ENCODE measurements at places on chromosomes 7 and 10.

- no peak for DNase-seq
Measured at GRCh38 chr7:20030915-20031362, 186.2 kb downstream of the MACC1 start.

DNA sequence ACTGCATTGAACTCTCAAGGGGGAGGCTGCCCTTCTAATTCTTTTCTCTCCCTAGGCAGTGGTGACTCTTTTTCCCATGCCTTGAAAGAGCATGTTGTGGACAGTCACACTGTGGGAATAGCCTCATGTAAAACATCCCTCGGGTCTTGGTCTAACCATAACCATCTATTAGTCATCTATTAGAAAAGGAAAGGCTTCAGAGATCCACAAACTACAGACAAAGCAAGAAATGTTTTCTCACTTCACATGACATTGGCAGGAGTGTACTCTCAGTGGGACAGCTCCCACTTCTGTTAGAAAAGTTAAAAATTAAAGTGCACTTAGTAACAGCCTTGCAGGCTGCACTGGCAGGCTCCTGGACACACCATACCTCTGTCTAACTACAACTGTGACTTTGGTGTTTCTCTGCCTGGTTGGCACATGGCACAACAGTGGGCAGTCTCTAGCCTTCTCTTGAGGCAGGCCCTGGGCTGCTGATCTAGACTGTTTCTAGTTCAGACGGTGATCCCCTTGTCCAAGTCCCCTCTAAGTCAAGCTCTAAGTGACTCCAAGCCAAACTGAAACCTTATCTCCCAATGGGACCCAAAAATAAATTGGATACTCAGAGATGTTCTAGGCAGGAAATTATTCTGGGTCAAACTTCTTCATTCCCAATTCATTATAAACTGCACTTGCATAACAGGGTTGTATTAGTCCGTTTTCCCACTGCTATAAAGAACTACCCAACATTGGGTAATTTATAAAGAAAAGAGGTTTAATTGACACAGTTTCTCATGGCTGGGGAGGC lies 57.9 kb upstream of the ITGB1 start:
- no peak for DNase-seq

- DNase-seq = no peak
Measured at GRCh38 chr7:159019111-159019510, 125.6 kb downstream of the VIPR2 start.

GRCh38 chr7:82471351-82472020 lies 27.9 kb upstream of the CACNA2D1 start:
- DNase-seq = no peak

- no peak for DNase-seq
Measured at GRCh38 chr10:70668454-70668970, 3.8 kb upstream of the ADAMTS14 start.

DNA sequence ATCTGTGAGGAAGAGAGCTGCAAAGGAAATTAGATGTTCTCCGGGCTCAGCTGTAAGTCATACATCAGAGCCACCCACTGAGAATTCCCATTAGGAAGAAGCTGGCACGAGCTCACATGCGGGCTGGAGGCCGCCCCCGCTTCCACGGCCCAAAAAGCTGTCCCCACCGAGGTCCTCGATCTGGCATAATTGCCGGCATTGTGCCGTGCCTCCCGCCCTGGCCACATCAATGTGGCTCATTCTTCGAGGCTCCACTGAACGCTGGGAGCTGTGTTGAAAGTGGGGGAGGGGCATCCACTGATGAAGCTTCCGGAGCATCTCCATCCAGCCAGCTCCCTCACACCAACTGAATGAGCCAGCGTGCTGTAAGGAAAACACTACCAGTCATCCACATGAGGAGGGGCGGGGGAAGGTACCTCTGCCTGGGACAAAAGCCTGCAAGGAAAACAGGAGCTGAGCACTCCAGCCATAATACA lies 173.1 kb downstream of the PTPRN2 start:
- no peak for DNase-seq

DNA sequence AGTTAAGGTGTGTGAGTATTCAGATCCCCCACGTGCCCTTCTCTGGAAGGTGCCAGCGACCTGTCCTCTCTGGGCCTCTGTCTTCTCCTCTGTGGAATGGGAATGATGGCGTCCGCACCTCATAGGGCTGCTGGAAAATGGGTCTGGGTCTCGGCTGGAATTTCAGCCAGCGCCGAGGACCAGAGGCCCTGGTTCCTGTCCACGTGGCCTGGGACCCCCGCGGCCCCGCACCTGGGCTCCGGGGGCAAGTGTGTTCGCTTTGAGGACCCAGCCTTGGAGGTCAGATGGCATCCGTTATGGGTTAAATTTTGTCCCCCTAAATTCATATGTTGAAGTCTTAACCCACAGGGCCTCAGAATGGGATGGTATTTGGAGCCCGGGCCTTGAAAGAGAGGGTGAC lies 32.6 kb upstream of the PSMG3 start:
- DNase-seq = no peak

GRCh38 chr7:16991551-16991950 lies 109.8 kb upstream of the AGR3 start:
- DNase-seq = no peak

- no peak for DNase-seq
Measured at GRCh38 chr7:115980159-115980558, 50.4 kb downstream of the TFEC start.

- DNase-seq = no peak
Measured at GRCh38 chr7:119596651-119597050, 676.3 kb upstream of the KCND2 start.

DNA sequence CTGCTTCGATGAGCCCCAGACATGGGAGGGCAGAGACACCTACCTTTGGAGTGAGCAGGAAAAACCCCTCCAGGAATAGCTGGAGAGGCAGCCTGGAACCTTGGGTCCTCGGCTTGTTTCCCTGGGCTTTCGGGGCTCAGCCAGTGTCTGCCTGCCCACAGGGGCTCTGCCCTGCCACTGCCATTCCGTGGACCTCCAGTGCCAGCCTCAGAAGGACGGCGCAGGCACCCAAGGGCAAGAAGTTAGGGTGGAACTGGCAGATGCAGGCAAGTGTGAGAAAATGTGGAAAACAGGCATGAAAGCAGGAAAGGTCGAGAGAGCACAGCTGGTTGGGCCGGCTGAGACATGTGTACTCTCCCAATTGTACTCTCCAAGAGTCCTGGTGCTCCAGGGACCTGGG lies 281.5 kb downstream of the GRID1 start:
- DNase-seq = no peak

DNA sequence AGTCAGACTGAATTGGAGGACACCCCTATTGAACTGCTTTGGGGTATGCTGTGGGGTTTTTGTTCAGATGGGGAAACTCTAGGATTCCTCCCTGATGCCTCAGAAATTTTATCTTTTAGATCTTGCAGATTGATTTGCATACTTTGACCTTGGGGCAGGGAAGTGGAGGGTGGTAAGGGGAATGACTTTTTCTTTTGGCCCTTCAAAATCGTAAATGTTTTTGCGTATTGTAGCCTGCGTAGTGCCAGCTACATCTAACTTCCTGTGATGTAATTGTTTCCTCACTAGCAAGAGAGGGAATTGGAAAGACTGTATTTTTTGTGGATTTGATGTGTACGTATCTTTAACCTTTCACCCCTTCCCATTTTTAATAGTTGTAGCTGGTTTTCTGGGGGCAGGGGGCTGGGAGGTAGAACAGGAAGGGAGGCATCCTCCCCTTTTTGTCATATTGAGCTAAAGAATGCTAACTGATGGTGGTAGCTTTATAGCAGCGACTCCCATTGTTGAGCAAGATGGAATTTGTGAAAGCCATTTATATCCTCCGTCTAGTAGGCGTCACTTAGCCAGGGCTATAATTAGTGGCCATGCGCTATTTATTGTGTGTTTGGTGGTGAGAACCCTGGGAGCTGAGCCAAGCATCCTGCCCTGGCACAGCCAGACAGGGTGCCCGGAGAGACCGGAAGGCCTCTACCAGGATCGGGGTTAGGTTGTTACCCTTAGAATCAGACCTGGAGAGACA lies 11.3 kb downstream of the DUSP5 start:
- DNase-seq = no peak

DNA sequence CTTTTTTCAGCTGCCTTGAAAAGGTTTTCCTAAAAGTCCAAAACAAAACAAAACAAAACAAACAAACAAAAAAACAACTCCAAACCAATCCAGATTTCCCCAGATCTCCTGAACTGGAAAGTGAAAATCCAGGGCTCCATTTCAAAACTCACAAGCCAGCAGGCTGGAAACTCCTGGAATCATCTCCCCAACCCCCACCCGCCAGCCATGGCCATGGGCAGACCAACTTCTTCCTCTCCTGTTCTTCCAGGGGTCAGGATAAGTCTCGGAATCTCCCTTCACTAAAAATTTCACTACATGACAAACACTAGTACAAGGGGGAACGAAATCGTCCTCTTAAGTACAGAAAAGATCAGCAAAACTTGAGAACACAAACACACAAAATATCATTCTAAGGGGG lies 40.4 kb downstream of the GNA12 start:
- DNase-seq = no peak
